ENCODE measurements at places on chromosomes 11 and 22.

DNA sequence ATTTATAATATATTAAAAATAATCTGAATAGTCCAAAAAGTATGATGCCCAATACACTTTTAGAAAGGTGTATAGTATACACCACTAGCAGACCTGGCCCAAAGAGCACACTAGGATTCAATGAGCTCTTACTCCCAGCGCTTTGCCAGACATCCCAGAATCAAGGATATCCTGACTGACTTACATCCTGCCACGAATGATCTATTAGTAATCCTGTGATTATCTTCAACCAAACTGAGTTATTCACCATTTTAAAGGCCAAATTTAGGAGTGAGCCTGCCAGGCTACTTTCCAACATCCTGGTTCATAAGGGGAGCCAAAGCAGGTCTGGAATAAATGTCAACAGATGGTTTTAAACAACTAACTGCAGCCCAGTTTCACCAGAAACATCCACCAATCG, 60.8 kb upstream of the FAM181B start:
- DNase-seq = no peak

- DNase-seq = no peak
Measured at GRCh38 chr11:27427183-27427980, 45.2 kb downstream of the LGR4 start.

GRCh38 chr11:69465236-69466000, 16.0 kb upstream of the LINC01488 start:
- DNase-seq = no peak

DNA sequence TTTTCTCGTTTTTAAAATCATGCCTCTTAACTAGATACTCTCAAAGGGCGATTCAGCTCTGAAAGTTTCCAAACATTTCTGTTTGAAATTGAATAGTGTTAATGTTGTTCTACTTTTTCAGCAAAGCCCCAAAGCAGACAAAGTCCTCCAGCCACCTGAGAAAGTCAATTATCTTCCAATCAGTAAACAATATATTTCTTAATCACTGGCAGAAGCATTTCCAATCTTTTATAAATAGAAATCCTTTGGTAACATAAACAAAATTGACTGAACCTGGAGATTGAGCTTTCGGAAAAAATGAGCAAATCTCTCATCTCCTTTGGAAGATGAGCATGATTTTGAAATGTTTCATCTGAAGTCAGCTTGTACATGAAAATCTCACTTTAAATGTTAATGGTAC, 84.4 kb upstream of the FIBIN start:
- no peak for DNase-seq
